ENCODE measurements at places on chromosomes 1 and 21.
A peak's percentile ranks its signal among the peaks of the same experiment; 100 is the strongest.

DNA sequence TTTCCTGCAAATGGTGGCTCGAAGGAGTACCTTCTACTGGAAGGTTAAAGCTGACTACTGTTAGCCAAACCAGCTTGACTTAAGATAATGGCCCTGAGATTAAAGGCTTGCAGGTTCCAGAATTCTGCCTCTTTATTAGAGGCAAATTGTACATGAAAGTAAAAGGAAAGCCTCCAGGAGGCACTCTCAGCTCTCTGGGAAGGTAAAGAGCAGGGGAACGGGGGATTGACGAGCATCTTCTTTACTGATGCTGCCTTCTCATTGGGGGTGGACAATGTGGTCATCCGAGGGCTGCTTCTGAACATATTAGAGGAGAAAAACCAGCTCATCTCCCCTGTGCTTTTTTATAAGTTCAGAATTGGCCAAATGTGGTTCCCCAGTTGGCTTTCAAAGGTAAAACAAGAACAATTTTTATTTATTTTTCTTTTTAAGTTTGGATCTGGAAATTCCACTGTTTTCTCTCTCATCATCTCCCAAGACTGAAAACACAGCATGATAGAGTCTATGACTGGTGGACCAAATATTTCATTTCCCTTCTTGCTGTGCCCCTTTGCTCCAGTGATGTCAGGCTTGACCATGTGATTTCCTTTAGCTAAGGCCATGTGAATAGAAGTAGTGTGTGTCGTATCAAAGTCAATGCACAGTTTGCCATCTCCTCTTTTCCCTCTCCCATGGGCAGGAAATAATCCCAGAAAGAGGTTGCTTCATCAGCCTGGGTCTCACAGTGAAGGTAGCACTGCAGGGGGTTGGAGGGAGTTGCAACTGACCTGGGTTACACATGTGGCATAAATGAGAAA is 292.7 kb downstream of the PRDM2 start:
- DNase-seq, result no peak

DNA sequence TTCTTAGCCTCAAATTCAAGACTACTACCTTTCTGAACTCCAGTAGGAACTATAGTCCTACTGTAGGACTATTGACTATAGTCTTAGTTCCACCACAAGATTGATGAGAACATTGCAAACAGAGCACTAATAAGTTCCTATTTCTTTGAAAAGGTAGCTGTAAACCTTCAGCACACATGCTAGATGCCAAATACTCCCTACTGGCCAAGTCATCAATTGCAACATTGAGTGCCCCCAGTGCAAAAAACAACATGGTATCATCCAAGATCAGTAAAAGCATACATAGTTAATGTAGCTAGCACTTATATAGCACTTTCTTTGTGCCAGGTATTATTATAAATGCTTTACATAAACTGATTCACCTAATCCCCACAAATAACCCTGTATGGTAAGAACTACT is 99.8 kb downstream of the MRPL39 start:
- DNase-seq, result no peak

DNA sequence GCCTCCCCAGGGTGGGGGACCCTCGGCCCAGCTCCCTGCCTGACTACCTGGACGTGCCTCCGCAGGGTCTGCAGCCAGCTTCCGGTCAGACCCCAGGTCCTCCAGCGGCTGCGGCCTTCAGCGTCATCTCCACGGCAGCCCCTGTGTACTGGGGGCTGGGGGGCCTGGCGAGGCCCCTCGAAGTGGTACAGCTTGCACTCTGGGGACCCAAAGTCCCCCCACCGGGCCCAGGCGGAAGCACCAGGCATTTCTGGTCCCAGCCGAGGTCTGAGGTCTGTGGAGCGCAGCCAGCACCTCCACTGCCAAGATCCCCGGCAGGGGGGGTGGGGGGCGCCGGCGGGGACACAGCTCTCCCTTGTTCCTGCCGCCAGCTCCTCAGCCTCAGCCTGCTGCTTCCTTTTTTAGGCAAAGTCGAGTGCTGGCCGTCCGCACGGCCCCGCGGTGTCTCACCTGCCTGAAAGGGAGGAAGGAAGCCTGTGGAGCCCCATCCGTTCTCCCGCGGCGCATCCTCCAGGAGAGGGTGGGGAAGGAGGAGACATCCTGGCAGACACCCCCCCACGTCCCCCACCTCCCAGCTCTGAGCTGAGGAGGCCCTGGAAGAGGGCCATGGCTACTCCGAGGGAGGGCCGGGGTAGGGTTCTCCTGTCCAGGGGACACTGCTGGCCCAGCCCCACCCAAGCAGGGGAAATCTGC is 1.2 kb upstream of the VWA1 start:
- DNase-seq, result no peak

- no peak for DNase-seq
Observed at GRCh38 chr1:28815533-28816185, 3.7 kb downstream of the OPRD1 start.

- DNase-seq, result peak; percentile 85
Observed at GRCh38 chr1:179079113-179079761, 2.6 kb upstream of the TOR3A start.

- DNase-seq, result peak; percentile 55
Observed at GRCh38 chr1:17922833-17923232, 167.7 kb downstream of the ACTL8 start.

- DNase-seq, result no peak
Observed at GRCh38 chr21:44423941-44424607, 31.2 kb upstream of the LRRC3 start.

DNA sequence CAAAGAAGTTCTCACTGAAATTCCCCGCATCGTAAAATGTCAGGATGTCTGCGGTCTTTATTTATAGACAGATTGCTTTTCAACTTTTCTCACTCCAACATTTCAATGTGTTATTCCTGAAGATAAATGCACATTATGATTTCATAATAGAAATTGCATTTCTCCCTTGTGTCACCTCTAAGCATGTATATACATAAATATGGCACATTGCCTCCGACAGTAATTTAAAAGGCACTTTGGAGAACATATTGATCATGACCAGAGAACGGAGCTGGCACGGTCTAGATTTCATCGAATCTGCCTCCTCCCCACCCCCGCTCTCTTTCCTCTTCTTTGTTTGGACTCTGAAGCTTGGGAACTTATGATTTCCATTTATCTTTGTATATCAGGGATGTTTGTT is 54.9 kb upstream of the IGSF21 start:
- no peak for DNase-seq

- DNase-seq, result no peak
Observed at GRCh38 chr1:62117018-62117750, 77.5 kb upstream of the L1TD1 start.

- DNase-seq, result no peak
Observed at GRCh38 chr1:6154525-6155319, 25.4 kb downstream of the CHD5 start.

- no peak for DNase-seq
Observed at GRCh38 chr1:154497026-154497806, 4.8 kb upstream of the TDRD10 start.

DNA sequence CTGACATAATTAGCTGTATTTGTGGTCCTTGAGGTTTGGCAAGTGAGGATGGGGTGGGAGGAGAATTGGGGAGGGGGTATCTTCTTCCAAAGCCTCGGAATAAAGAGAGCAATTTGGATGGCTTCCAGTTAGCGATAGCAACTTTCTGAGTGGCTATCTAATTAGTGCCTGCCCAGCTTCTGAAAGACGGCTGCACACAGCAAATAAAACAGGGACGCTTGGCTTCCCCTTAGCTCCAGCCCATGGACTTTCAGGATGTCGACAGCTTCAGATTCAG is 31.1 kb downstream of the KLHDC7A start:
- DNase-seq, result no peak

DNA sequence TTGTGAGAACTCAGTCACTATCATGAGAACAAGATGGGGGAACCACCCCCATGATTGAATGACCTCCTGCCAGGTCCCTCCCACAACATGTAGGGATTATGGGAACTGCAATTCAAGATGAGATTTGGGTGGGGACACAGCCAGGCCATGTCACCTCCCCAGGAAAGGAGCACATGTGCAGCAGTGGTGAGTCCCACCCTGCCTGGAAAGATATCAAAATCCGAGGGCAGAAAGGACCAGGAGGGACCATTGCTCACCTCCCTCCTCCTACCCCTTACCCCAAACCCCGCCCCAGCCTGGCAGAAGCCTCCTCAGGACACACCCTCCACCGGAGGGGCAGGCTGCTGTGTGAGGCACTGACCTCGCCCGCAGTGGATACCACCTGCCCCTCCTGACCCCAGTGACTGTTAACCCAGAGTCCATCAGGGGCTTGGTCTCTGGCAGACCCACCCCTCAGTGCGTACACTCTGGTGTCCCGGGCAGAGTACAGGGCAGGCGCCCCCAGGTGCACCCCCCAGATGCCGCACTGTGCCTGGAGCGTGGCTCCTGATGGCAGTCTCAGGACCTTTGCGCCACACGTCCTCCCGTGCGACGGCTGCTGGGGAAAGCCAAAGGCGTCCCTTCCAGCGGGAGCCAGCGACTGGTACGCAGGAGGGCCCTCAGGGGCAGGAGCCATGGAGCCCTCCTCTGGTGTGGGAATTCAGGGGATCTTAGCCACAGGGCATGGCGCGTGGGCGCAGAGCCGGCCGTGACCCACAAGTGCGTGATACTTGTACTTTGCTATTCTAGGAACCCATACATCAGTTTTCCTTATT is 20.9 kb downstream of the PDXK start:
- no peak for DNase-seq

DNA sequence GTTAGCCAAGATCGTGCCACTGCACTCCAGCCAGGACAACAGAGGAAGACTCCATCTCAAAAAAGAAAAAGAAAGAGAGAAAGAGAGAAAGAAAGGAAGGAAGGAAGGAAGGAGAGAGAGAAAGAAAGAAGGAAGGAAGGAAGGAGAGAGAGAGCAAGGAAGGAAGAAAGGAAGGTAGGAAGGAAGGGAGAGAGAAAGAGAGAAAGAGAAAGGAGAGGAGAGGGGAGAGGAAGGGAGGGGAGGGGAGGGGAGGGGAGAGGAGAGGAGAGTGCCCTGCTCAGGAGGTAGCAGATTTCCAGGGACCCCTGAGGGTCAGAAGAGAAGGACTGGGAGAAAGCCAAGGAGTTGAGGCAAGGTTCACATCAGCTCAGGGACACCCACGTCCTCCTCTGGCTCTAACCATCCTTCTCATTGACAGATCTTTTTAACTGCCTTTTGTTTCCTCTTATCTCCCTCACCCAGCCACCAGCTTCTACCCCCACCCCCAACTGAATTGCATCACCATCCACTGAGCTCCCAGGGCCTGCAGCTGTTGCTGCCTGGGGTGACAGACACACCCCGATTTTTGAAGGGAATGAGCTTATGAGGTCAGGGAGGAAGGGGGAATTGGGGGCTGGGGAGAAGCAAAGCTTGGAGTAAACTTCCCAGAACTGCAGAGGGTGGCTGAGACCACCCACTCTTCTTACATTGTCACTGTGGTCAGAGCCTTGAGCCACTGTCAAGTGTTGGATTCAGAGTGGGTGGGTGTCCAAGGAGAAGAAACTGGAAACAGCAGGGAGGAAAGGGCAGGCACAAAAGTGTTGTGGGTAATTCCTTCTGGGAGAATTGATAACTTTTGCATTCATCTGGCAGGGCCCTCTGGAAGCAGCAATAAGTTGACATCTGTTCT is 91.6 kb downstream of the GLUL start:
- no peak for DNase-seq

GRCh38 chr1:8943498-8944405 is 1.9 kb upstream of the CA6 start:
- no peak for DNase-seq

- no peak for DNase-seq
Observed at GRCh38 chr1:8016210-8016894, 9.8 kb downstream of the ERRFI1 start.

- no peak for DNase-seq
Observed at GRCh38 chr1:162165528-162165927, 96.0 kb downstream of the NOS1AP start.

- DNase-seq, result no peak
Observed at GRCh38 chr1:65357291-65357960, 48.1 kb downstream of the DNAJC6 start.

GRCh38 chr1:200448034-200448762 is 38.4 kb upstream of the ZNF281 start:
- no peak for DNase-seq

DNA sequence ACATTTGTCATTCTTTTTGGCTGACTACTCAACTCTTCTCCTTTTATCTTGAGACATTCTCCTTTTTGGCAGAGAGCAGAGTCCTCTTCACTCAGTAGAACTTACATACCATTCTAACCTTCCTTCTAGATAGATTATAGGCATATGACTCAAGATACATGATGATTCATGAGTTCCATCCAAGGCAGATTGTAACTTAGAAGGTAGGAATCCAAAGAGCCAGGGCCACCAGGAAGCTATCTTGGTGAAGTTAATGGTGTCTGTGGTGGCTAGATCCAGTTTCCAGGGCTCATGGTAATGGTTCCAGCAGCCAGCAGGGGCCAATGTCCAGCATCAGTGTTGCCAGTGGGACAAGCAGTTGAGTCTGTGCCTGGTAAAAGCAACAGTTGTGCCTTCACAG is 76.1 kb upstream of the KIAA0040 start:
- no peak for DNase-seq

DNA sequence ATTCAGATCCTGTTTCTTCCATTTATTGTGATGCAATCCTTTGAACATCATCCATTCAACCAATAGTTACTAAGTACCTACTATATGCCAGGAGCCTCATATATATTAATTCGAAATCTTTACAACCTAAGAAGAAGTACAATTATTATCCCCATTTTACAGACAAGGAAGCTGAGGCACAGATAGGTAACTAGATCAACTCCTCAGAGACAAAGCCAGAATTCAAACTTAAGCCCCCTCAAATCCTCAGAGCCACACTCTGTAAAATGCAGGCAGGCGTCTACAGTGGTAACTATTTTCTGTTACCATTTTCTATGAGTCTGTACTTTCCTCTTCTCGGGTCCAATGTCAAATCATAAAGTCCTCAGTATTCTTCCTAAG is 107.9 kb downstream of the SLC45A1 start:
- no peak for DNase-seq

GRCh38 chr1:94597701-94598100 is 56.1 kb upstream of the F3 start:
- no peak for DNase-seq

- no peak for DNase-seq
Observed at GRCh38 chr1:237927198-237927597, 36.5 kb upstream of the ZP4 start.

GRCh38 chr1:203596673-203597210 is 29.9 kb upstream of the ATP2B4 start:
- no peak for DNase-seq

DNA sequence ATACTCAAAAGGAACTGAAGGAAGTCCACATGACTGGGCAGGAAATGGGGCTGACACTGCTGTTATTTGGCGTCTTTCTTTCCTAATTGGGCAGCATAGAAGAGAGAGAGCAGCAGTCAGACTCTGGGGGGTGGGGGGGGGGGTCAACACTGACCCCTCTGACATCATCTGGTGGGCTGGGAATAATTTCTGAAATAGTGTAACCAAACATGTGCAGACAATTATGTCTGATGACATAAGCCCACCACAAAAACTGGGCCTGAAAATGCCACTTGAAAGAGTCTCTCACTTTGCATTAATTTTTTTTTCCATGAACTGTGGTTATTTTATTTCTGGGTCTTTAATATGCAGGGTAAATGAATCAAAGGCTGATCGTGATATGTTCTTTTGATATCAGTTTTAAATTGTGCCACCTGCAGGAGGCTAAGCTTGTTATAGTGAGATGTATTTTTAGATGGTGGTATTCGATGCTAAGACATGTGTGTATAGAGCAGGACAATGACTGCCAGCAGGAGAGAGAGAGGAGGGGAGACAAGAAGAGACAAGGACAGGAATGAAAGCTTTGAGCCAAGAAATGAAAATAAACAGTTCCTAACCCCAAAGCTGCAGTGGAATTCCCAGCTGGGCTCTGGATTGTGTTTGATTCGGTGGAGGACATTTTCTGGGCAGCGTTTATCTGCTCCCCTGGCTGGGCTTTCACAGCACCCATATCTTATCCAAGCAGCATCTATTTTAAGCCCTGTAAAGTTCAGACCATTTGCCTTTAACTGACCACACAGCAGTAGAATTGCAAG is 264.7 kb downstream of the PBX1 start:
- no peak for DNase-seq

Data from NCI-H187 treated with DMSO at 0.1 percent for 48 hours (cell line).